Activated T-helper 1 cell treated with anti-CD3 and anti-CD28 coated beads, Interleukin-2, amount 50 U/mL, for 16 hours (primary cell): ENCODE measurements at places on chromosomes 2 and 18.

- DNase-seq: no peak
Measured at GRCh38 chr18:35694808-35695207, 113.3 kb downstream of the GALNT1 start.

DNA sequence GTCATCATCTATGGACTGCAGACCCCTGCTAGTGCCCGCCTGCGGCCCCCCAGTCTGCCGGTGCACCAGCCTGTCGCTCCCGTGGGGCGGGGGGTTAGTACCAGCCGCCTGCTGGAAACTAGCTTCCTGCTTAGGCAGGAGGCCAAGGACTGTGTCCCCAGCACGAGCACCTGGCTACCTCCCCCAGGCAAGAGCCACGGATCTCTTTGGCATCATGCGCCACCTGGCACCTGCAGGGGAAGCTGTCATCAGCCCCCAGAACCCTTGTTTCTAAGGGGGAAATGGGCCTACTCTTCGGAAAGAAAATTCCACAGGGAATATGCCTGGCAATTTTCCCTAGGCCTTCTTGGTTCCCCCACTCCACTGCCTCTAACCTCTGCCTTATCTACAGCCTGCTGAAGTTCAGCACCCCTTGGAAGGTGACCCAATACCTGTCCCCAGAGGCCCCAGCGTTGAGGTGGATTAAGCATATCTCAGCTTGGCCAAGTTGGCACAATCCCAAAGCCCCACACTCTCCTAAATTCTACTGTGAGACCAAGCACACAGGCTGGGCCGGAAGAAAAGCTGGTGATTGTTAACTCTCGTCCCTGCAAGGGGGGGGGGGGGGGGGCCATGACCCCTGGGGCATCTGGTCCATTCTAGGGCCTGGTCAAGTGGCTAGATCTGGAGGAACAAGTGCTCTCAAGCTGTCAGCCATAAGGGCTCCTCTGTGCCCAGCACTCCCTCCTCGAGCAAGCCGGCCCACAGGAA lies 62.0 kb upstream of the POMC start:
- DNase-seq: no peak

GRCh38 chr2:80280598-80280997 lies 24.0 kb downstream of the LRRTM1 start:
- DNase-seq: no peak

GRCh38 chr18:79568543-79569205 lies 110.9 kb upstream of the CTDP1 start:
- DNase-seq: no peak

DNA sequence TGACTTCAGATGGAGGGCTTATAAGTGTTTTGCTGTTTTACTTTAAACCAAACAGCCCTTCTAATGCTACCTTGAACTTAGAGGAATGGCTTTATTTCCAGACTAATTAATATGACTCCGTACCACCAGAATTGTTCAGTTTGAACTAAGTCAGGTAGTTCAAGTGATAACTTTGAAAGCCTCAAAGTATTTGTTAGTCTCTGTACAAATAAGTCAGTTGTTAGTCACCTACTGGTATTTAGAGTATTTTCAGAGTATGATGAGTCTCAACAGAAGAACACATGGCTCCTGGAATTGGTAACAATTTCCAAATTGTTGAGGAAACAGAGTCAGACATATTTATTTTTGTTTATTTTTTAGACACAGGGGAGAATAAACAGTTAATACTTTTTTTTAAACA lies 381.8 kb upstream of the NRXN1 start:
- no peak for DNase-seq

DNA sequence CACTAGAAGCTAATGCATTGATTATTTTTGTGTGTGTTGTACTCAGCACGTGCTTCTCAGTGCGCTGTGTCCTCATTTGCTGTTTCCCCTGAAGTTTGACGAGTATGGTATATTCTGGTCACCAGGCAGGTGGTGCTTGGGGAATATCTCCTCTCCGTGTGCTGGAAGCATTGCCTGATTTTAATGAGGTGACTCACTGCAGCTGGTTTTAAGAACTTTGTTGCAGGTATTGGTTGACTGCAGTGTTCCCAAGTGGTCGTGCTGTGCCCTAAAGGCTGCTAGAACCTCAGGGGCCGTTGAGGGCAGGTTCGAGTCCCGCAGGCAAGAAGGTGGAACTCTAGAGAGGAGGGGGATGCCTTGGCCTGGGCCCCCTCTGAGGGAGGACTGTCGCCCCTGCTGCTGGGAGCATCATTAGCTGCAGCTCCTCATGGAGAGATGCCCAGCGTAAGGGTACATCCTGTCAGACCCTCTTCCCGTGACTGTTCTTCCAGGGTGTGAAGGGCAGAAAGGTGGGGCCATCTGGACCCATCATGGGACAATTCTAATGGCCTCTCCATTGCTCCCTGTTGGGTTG lies 82.6 kb downstream of the AGAP1 start:
- no peak for DNase-seq

DNA sequence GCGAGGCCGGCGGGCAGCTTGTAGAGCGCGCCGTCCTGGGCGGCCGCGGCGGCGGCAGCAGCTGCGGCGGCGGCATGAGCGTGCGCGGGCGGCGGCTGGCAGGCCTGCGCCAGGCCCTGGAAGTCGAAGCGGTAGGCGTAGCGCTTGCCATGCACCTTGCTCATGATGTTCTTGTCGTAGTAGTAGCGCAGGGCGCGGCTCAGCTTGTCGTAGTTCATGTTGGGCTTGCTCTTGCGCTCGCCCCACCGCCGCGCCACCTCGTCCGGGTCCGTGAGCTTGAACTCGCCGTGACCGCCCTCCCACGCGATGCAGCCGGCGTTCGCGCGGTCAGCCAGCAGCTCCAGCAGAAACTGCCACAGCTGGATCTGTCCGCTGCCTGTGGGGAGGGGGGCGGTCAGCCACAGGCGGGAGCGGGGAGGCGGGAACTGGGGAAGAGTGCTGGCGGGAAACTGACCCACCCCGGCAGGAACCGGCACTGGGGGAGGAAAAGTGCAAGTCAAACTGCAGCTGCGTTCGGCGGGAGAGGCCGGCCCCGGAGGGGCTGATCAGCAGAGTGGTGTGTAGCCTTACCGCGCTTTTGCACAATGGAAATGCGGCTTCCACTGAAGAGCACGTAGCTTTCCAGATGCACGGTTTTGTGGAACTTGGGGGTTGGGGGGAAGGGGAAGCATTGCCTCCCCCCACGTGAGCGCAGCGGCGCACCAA lies 3.0 kb downstream of the FEV start:
- DNase-seq: no peak

- no peak for DNase-seq
Measured at GRCh38 chr2:168160897-168161296, 86.5 kb downstream of the STK39 start.

GRCh38 chr2:219453671-219454590 lies 19.3 kb downstream of the SPEG start:
- no peak for DNase-seq

DNA sequence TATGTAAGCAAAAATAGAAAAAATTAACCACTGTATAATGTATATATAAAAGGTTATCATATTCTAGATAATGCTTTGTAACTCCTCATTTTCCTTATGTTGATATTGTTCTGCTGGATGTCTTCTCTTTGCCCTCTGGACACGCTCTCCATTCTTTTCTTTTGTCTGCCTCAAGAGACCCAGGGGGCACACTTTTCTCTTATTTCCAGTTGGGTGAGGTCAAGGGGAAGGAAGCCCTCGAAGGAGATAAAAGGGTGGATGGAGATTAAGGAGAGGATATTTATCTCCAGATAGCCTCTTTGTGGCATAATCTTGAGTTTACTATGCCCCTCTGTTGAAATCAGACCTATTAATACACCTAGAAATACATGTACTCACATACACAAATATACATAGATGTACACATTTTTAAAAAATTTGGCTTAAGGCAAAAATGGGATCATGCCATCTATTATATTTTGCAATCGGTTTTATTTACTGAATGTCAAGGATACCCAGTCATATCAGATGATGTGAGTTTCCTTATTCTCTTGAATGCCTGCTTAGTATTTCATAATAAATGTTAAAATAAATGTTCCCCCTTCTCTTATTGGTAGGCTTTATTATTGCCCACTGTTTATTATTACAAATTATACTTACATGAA lies 65.3 kb downstream of the LCLAT1 start:
- DNase-seq: no peak

- DNase-seq: no peak
Measured at GRCh38 chr18:61578846-61579245, 245.6 kb downstream of the CDH20 start.

GRCh38 chr18:37869051-37869450 lies 303.5 kb upstream of the CELF4 start:
- DNase-seq: no peak

DNA sequence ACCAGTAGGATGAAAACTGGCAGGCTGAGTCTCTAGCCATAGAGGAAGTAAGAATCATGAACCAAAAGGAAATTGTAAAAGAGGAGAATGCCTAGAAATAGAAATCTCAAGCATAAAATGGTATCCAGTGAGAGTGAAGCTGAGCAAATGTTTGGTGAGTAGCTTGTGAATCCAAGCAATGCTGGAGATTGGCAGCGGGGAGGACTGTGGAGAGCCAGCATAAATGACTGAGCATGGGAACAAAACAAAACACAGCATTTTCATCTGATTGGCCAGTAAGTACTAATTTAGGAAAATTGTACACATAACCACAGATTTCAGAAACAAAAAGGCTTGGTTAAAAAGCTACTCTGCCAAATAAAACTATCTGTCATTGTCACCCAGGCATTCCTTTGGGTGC lies 390.0 kb downstream of the STK39 start:
- no peak for DNase-seq

GRCh38 chr18:75785206-75785605 lies 357.7 kb upstream of the SMIM21 start:
- DNase-seq: no peak

DNA sequence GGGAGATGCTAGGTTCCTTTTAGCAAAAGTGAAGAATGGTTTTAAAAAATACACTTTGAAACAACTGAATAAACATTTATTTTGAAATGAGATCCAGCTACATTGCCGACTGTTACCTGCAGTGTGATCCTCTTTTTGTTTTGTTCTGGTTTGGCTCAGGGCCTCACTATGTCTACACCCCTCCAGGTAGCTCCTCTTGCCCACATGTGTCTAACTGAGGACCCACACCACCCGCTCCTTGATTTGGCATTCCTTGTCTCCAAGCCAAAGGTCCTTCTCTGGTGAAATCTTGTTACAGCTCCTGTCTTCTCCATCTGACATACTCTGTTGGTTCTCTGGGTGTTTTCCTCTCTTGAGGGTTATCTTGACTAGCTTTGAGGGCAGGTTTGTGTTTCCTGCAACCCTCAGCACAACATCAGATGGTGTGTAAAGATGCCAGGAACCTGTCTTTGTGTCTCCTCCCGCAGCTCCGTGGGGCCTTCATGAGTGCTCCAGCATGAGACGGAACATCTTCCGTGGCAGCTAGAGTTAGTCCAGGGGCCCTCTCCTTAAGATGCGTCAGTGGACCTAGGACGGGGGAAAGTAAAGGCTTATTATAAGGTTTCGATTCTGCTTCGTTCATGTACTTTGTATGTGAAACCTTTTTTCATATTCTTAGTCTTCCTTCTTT lies 32.1 kb downstream of the MAP4K4 start:
- DNase-seq: no peak

- no peak for DNase-seq
Measured at GRCh38 chr2:64838817-64839216, 150.4 kb upstream of the SLC1A4 start.

DNA sequence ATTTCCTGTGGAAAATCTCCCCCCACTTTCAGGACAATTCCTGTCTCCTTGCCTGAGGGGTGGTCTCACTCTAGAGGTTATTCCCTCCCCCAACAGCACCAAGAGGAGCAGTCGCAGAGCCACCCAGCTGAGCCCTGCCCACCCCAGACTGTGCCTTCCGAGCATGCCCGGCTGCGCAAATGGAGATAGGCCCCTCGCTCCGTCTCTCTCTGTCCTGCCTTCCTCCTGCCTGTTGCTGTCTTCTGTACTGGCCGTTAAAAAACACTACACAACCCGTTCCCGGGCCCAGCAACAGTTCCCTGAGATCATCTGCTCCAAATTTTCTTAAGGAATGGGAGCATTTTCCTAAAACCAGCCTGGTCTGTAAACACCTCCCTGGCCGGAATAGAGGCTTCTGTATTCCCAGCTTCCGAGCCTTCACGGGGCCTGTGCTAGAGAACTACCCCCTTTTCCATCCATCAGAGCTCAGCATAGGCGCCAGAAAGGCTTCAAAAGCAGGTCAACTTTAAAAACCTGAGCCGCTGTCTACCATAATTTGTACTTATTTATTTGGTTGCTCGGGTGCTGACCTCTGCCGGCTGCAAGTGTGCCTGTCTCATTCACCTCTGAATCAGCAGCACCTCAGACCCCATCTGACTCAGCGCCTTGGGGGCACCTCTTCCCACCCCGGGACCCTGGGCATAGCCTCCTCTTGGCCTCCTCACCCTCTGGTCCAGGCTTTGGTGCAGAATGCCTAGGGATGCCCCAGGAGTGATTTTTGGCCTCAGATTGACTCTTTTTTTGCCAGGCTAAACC lies 159.4 kb downstream of the PXDN start:
- no peak for DNase-seq

DNA sequence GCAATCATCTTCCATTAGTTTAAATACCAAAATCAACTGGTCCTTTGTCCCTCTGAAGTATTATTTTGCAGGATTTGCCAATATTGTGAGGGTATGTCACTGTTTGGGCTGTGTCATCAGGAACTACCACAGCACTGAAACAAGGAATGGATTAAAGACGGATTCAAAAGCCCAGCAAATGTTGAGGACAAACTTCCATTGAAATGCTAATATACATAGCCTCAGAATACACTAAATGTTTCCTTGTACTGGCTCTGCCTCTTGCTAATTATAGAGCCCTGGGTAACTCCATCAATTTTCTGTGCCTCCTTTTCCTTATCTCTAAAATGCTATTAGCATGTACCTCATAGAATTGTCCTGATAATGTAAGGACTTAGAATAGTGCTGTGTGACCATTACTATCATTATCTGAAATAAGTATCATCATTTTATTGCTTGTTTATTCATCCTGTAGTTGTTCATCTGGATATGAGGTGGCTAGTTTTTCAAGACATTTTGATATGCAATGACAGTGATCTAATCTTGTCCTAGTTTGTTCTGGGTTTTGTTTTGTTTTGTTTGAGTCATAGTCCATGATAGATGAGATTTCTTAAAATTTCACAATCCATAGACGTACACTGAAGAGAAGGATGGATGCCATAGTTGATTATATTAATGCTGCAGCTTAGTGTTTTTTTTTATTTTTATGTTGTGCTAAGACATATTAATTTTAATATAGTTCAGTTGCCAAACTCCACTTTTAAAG lies 333.4 kb upstream of the KCNH7 start:
- DNase-seq: no peak

DNA sequence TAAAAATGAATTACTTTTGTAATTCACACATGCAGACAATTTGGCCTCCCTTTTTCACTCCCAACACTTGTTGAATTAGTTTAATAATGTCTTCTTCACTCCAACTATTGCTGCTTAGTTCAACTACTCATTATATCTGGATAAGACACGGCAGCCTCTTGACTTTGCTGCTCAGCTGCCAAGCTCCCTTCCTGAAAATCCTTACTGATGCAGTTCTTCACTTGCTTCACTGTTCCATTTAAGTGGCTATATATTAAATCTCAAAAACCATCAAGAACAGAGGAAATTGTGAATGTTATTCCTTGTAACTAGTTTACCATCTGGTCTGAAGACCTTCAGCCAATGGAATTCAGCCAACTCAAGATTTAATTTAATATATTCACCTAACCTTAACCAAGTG lies 127.1 kb downstream of the NCOA1 start:
- no peak for DNase-seq
